ENCODE measurements at places on chromosomes 5 and 9.

DNA sequence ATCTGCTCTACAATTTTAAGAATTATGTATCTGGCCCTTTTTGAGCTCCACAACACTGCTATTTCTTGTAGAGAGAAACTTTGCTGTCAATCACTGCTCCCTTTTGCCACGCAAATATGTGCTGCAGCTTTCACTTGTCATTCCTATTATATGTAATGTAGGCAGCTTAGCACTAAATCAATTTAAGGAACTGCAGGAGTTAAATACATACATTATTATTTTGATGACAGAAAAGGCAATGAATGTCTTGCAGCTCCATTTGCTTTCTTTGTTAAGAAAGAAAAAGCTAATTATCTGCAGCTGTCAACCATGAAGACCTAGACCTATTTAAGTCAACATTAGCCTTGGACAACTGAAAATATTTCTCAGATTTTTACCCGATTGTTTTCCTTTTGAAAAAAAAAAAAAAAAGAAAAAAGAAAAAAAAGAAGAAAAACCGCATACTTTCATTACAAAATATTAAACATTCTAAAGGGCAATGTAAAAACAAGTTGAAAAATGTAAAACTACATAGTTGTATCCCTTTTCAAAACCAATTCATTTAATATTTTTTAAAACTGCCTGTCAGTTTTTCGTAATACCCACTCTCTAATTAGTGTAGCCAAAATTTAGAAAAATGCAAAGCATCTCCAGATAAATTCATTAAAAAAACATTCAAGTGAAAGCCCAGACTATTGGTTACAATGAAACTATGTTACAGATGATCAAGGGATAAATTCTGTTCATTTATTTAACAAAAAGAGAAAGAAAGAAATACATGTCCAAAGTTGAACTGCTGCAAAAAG lies 57.2 kb downstream of the RFX3 start:
- DNase-seq, result no peak

- DNase-seq, result no peak
Observed at GRCh38 chr5:5473226-5473625, 50.7 kb downstream of the ICE1 start.

DNA sequence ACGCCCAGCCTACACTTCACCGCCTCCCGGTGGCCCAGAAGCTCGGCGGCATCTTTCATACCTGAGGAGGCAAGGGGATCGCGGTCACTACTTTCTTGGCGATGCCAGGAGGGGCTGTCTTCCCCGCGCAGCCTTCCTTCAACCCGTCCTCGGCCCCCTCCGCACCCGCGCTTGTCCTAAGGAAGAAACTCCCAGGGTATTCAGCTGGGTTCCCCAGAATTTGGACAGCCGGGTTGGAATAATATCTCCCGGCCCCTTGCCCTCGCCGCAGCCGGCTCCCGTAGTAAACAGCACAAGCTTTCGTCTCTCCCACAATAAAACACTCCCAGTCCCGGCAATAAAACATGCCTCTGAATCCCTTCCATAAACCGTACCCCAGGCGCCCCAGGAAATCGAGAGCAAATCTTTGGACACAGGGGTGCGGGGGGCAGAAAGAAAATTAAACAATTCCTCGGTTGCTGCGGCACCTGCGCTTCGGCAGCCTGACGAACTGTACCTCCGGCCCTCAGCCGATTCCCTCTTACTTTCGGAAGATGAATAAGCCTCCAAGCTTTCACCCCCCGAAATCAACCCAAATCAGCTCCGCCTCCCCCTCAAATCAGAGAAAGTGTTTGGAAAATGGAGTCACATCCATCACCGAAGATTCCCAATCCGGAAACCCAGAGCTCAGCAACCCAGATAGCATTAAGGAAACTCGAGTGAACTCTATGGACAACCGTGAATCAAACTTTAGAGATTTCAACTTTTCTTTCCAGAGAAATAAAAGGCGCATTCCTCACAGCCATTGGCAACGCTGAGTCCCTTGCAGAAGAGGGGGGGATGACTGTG lies 1.1 kb downstream of the OTP start:
- DNase-seq, result no peak

DNA sequence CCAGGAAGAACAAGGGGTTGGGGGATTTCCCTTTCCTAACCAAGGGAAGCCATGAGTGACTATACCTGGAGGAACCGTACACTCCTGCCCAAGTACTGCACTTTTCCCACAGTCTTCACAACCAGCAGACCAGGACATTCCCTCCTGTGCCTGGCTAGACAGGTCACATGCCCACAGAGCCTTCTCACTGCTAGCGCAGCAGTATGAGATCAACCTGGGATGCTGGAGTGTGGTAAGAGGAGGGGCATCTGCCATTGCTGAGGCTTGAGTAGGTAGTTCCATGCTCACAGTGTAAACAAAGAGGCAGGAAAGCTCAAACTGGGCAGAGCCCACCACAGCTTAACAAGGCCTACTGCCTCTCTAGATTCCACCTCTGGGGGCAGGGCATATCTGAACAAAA lies 35.9 kb downstream of the SAXO1 start:
- DNase-seq, result no peak

GRCh38 chr5:18037718-18038117 lies 403.5 kb downstream of the TAF11L14 start:
- no peak for DNase-seq

GRCh38 chr9:21443849-21444625 lies 3.8 kb downstream of the IFNA1 start:
- no peak for DNase-seq

DNA sequence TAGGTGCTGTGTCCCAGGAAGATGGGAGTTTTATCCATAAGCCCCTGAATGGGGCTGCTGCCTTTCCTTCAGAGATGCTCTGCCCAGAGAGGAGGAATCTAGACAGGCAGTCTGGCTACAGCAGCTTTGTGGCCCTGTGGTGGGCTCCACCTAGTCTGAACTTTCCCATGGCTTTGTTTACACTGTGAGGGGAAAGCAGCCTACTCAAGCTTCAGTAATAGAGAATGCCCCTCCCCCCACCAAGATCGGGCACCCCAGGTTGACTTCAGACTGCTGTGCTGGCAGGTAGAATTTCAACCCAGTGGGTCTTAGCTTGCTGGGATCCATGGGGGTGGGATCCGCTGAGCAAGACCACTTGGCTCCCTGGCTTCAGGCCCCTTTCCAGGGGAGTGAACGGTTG lies 100.9 kb upstream of the DPYSL3 start:
- no peak for DNase-seq

GRCh38 chr9:16039988-16040761 lies 487.3 kb downstream of the CCDC171 start:
- DNase-seq, result no peak

DNA sequence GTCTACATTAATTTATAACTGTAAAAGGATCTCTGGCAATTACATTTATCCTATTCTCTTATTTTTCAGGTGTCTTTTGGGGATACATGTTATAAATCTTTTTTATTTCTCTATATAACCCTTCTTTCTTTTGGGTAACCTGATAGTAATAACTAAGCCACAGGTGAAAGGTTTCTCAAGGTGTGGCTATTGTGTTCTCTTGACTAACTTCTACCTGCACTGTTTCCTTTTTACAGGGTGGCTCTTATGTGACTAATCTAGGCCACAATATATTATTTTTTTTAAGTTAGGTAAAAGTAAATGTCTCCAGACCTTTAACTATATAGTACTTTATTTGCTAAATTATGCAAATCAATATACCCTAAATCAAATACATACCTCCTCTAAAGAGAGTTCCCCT lies 193.2 kb downstream of the EFNA5 start:
- DNase-seq, result no peak
